ENCODE measurements at places on chromosomes 2 and 18. TPM values are rescaled to one million over a fixed set of nuclear protein-coding genes. Genes with fewer than 3 reads are reported as not detected.

Gene LBX2
- total RNA-seq, result 2.3 TPM

Gene FOXD4L1
- 0.76 TPM for total RNA-seq

Gene PLB1
- total RNA-seq, result 5.5 TPM

Gene SMYD1
- not detected for total RNA-seq

All from upper lobe of left lung (tissue), 6 donors.